Hematopoietic multipotent progenitor cell (in vitro differentiated cells): ENCODE measurements at places on chromosomes 5 and 9. TPM values are rescaled to one million over a fixed set of nuclear protein-coding genes. Genes with fewer than 3 reads are reported as not detected.

GRCh38 chr9:136328622-136329041, 1.3 kb downstream of the GPSM1 start:
- no peak for DNase-seq

DNA sequence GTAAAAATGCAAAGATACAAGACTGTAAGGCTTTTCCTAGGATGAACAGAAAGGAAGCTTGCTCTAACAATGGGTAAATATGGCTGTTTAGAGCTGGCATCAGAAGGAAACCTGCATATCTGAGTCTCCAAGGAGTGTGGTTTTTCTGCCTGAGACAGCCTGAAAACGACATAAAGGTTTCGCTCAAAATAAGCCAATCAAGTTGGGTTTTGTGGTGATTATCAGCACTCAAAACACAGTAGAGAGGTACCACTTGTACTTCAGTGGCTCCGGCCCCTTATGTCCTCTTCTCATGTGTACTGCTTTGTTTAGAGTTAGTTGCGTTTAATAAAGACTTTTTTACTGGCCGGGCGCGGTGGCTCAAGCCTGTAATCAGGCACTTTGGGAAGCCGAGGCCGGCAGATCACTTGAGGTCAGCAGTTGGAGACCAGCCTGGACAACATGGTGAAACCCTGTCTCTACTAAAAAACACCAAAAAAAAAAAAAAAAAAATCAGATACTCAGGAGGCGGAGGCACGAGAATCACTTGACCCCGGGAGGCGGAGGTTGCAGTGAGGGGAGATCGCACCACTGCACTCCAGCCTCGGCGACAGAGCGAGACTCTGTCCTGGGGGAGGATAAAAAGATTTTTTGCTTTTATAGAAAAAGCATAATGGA, 39.4 kb downstream of the KLF9 start:
- DNase-seq = no peak

- no peak for DNase-seq
Measured at GRCh38 chr9:127523312-127523851, 72.1 kb downstream of the LRSAM1 start.

DNA sequence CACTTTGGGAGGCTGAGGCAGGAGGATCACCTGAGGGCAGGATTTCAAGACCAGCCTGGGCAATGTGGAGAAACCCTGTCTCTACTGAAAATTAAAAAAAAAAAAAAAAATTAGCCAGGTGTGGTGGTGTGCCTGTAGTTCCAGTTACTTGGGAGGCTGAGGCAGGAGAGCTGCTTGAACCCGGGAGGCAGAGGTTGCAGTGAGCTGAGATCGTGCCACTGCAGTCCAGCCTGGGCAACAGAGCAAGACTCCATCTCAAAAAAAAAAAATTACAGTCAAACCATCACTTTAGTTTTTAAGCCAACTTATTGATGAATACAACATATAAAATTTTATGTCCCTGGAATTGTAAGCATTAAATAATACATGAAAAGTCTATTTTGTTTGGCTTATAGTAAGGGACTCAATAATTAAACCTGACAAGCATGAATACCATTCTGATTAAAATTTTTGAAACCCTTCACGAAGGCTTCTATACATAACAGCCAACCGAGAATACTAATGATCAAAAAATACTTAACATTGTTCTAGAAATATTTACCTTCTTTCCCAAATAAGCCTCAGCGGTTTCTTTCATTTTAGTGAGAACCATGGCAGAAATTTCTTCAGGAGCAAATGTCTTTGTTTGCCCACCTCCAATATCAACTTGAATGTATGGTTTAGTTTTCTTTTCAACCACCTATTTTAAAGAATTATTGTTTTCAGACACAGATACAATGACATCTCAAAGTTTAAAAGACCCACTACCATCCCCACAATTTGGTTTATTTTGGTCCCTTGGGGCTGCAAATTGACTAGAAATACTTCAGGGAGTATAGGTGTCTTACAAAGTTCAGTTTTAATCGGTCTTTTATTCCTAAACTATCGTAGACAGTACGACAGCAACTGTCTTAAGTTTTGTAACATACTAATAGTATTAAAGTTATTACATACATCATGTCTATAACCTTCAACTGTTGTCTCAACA, 1.2 kb downstream of the HSPA5 start:
- no peak for DNase-seq

GRCh38 chr9:108811944-108812343, 43.8 kb downstream of the ACTL7B start:
- no peak for DNase-seq

DNA sequence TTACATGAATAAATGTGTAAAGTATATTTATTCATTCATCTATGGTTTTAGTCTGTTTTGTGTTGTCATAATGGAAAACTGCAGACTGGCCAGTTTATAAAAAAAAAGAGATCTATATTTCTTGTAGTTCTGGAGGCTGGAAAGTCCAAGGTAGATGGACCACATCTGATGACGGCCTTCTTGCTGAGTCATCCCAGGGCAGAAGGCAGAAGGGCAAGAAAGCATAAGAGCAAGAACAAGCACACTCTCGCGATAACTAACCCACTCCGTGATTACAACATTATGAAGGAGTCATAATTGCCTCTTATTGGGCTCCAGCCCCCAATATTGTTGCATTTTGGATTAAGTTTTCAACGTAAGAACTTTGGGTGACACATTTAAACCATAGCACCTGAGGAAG, 180.4 kb upstream of the DAB2 start:
- DNase-seq = no peak

GRCh38 chr5:62475072-62475471, 62.5 kb downstream of the IPO11 start:
- DNase-seq = no peak

DNA sequence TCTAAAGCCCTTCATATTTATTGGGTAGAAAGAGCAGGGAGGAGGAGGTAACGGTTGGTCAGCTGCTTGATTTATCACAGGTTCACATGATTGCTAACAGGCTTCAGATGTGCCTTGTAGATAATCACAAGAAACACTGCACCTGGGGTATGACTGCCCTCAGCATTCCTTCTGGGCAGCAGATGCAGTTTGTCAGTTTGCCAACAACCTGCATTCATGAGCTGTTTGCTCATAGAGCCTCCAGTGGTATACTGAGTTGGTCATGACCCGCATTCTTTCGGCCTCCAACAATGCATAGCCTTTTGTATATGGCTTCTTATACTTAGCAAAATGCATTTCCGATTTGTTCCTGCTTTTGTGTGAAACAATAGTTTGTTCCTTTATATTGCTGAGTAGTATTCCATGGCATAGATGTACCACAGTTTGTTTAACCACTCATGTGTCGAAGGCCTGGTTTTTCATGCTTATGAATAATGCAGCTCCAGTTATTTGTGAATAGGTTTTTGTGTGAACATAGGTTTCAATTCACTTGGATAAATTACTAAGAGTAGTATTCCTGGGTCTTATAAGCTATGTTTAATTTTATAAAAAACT, 83.6 kb downstream of the ARHGEF28 start:
- no peak for DNase-seq

DNA sequence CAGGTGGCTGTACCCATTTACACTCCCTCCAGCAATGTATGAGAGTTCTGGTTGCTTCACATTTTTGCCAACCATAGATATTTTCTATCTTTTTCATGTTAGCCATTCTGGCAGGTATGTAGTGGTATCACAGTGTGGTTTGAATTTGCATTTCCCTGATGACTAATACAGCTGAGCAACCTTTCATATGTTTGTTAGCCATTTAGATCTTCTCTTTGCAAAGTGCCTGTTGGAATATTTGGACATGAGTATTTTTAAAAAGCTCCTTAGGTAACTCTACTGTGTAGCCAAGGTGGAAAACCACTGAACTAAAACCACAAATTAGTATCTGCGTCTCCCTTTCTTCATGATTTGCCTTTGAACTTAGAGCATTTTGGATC, 31.9 kb downstream of the IRF1 start:
- DNase-seq = no peak

GRCh38 chr9:91927922-91928510, 22.0 kb downstream of the ROR2 start:
- no peak for DNase-seq

DNA sequence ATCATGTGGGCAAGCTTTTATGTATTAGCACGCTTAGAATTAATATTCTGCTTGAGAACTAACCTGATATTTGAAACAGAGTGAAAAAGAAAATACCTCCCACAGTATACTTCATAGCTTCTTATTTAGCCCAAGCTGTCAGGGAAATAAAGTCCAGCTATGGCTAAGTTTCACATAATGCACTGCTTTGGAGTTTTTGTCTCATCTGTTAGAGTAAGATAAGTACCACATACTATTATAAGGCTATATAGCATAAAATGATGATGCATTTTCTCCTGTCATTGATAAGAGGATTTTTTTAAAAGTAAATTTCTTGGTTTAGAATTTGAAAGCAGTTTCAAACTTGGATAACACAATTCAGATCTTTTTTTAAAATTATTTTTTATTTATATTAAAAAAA, 2.4 kb upstream of the ANKDD1B start:
- no peak for DNase-seq

DNA sequence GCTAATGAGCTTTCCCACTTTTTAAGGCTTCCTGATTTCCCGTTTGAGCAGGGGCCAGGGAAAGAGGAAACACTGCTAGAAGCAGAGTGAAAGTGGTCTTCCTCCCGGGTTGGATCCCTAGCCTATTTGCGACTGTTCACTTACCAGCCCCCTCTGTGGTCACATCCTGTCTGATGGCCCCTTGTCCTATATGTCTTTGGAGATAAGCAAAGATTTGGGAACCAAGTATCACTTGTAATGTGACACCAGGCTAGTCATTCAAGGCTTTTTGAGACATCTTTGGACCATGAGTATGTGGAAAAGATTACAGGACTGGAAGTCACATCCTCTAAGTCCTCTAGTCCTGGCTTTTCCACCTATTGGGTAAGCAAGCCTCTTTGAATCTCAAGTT, 6.1 kb downstream of the DNAJB5 start:
- DNase-seq = no peak

DNA sequence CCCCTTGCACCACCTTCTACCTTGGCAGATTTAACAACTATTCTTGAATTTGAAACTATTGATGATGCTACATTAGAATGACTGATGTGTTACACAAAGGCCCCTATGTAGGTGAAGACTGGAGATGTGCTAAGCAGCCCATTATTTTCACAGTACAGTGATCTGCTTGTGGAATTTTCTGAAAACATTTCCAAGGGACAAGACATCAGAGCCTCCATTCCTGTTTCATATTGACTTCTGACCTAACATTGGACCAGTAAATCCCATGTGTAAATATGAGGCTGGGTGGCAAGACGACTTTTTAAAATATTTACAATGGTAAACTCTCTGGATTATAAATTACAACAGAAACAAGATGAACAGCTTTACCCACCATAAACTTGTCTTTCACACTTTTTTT, 265.8 kb upstream of the EFNA5 start:
- no peak for DNase-seq

- DNase-seq = no peak
Measured at GRCh38 chr9:111405701-111406100, 75.7 kb upstream of the OR2K2 start.

- peak; percentile 22 for DNase-seq
Measured at GRCh38 chr5:79070350-79070667, 742 bp downstream of the BHMT2 start.

DNA sequence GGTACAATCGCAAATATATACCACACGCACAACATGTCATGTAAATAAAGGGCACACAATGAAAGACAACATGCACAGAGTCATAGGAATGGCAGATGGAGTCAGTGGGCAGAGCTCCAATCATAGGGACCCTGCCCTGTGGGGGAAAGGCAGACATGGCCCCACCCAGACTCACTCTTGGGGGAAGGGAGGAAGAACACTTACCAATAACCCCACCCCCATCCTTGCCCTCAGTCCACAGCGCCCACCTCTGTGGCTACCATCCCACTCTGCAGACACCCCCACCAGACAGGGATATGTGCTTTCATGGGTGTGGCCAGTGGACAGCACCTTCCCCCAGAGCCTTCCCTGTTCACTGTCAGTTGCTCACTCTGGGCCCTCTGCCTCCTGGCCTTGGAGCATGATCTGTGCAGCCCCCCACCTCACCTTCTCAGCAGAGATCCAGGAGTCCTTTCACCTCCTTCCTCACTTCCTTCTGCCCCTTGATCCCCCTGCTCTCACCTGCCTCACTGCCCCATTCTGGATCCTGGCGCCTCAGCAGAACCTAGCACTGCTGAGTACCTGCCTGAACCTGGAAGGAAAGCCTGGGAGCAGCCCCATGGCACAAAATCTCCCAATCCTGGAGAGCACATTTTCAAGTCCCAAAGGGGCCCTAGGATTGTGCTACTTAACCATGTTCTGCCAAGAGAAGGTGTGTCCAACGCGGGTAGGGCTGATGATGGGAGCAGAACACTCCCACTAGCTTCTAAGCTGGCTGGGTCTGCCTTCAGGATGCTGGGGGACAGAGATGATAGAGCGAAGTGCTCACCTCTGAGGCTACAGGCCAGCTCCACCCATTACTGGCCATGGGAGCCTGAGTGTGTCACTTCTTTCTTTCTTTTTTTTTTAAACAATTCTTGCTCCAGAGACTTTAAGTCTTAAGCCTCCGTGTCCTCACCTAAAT, 1.5 kb upstream of the PHF19 start:
- DNase-seq = no peak

- no peak for DNase-seq
Measured at GRCh38 chr9:567128-567746, 274.3 kb upstream of the DMRT1 start.

GRCh38 chr9:110575945-110576344, 3.6 kb downstream of the SVEP1 start:
- DNase-seq = no peak

AIF1L gene
- 4.8 TPM for total RNA-seq

DNAH5 gene
- total RNA-seq = 0.27 TPM

SPINK9 gene
- total RNA-seq = not detected

SLC25A2 gene
- 0.54 TPM for total RNA-seq

PCDHB11 gene
- total RNA-seq = 0.27 TPM

NAIP gene
- total RNA-seq = 9.7 TPM

ADAMTS12 gene
- total RNA-seq = not detected

ABO gene
- 26.7 TPM for total RNA-seq

REEP2 gene
- 2.7 TPM for total RNA-seq

SLC34A1 gene
- under 0.01 TPM for total RNA-seq

SPINK14 gene
- not detected for total RNA-seq
